HS-5 (cell line): ENCODE measurements at places on chromosomes 16 and 17.

DNA sequence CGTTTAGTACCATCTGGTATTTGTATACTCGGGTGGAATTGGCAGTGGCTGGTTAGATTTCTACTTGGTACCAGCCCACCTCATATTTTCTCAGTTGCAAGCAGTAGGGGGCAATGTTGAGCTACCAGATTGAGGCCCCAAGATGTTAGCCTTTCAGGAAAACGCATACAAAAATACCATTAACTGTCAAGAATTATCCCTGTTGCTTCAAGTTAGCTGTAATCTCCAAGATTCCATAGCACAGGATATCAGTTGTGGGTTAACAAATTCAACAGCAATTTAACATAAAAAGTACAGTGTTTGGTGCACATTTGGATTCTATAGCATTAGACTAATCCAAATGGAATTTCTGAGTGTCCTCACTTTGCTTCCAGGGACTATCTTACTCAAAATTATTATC, 188.2 kb downstream of the FTO start:
- DNase-seq, result peak; percentile 67

- DNase-seq, result no peak
Observed at GRCh38 chr17:11140501-11140900, 100.5 kb upstream of the SHISA6 start.

- DNase-seq, result no peak
Observed at GRCh38 chr17:58427807-58428206, 10.5 kb upstream of the RNF43 start.

DNA sequence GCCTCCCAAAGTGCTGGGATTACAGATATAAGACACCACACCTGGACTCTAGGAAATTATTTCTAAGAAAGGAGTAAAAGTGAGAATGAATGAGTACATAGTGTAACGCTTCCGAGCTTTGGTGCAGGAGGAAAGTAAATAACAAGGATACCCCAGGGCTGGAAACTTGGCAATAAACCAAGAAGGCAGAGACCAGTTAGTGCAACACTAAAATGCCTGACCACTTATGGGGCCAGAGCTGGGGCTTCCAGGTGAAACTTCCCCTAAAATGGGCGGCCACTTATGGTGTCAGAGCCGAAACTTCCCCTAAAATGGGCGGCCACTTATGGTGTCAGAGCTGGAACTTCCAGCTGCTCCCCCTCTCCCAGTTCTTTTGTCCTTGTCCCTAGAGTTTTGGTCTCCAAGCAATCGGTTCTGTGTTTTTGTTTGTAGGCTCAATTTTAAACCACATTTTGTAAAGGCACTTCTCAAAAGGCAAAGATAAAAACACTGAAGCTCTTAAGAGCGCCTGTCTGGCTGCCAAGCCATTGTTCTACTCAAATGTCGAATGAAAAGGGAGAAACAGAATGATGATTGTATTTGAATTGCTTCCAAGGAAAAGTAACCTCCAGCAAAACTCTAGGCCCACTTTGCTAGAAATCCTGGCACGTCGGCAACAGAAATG, 63.9 kb downstream of the NXN start:
- DNase-seq, result no peak

- DNase-seq, result no peak
Observed at GRCh38 chr16:69927056-69927757, 23.9 kb upstream of the CLEC18A start.
